ENCODE measurements at places on chromosomes 4 and X.

DNA sequence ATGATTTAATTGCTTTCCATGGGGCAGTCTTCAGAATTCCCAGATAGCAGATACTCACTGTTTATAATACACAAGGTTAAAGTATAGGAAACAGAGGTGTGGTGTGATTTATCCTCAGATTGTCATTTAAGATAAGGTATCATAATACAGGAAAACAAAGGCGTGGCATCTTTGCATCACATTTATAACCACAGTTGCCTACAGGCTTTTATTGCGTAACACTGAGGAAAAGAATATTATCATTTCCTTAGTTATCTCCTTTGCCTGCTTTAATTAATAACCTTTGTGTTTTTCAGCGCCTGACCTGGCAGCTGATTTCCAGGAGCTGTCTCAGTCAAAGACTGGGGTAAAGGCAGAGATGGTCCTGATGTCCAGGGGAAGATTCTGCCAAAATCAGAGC is 68.8 kb downstream of the SSX7 start:
- DNase-seq = no peak

DNA sequence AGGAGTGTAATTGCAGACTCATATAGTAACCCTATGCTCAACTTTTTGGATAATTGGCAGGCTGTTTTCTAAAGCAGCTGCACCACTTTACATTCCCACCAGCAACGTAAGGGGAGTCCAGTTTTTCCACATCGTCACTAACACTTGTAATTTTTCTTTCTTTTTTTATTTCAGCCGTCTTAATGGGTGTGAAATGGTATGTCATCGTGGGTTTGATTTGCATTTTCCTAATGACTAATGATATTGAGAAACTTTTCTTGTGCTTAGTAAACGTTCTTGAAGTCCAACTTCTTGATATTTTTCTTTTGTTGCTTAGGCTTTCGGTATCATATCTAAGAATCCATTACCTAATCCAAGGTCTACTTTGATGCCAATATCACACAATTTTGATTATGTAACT is 95.3 kb upstream of the IL1RAPL1 start:
- DNase-seq = no peak

DNA sequence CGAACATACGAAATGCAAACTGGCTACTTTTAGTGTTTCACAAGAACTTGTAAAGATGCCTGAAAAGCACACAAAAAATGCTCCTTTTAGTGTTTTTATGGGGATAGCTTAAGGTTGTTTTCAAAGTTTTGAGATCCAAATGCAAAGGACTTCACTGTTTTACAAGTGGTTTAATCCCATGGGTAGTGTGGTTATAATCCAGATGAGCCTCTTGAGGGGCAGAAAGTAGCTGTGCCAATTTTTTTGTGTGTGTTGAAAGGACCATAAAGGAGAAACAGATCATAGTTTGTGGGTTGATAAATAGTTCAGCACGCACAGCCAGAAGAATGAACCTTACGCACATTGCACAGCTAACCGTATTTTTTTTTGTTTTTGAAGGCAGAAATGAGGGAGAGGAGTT is 126.9 kb upstream of the GIMD1 start:
- DNase-seq = no peak

DNA sequence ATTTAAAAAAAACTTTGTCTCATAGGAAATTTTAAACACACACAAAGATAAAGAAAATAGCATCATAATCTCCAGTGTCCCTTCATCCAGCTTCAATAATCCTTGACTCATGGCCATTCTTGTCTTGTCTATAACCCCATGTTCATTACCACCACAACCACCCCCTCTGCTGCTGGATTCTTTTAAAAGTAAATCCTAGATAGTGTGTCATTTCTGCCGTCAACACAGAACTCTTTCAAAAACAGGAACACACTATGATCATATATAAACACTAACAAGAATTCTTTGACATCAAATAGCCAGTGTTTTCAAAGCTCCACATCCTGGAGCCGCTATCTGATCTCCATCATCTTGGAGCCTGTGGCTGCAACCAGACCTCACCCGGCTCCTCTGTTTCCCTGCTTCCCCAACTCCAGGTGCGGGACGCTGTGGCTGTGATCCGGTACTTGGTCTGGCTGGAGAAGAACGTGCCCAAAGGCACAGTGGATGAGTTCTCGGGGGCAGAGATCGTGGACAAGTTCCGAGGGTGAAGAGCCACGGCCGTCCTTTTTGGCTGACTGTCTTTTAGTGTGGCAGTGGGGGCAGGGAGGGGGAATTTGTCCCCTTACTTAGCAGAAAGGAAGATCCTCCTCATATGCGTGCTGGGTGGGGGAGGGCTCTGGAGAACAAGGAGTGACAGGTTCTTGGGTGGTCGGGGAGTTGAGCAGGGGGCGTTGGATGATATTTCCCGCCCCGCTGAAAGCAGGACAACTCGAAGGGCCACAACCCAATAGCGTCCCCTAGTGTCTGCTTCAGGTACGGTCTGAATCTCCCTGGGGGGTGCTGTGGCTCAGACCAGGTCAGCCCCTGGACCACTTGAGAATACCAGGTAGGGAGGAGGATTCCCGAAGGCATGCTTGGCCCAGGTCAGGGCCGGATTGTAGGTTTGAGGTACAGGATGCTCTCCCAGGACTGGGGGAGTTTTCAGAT is 15.6 kb downstream of the XPNPEP2 start:
- DNase-seq = no peak

GRCh38 chrX:15816886-15817285 is 26.6 kb downstream of the ZRSR2 start:
- no peak for DNase-seq

DNA sequence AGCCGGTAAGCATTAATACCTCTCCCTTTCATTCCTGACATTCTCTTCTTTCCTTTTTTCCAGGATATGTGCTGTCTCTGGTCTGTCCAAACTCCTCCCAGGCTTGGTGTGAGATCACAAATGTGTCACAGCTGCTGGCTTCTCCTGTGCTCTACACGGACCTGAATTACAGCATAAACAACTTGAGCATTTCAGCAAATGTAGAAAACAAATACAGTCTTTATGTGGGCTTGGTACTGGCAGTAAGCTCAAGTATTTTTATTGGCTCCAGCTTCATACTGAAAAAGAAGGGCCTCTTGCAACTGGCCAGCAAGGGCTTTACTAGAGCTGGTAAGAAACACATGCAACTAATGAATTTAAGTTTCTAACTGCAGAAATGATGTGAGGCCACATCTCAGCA is 8.4 kb downstream of the NIPAL1 start:
- no peak for DNase-seq

DNA sequence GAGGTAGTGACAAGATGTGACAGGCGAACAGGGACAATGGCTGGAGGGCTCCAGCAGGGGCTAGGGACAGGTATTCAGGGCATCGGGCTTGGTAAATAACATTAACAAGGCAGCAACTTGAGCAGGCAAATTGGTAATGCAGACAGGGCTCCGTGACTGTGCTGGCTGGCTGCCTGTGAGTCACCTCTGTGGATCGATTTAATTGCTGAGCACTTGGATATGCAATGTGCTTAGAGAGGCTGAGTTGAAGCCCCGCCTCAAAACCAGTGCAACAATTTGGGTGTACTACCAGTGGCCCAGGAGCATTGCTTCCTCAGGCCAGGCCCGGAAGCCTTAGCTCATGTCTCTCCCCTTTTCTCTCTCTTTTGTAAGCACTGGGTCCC is 19.5 kb downstream of the CNGA2 start:
- no peak for DNase-seq

GRCh38 chrX:125765347-125765746 is 400.7 kb downstream of the DCAF12L2 start:
- no peak for DNase-seq

DNA sequence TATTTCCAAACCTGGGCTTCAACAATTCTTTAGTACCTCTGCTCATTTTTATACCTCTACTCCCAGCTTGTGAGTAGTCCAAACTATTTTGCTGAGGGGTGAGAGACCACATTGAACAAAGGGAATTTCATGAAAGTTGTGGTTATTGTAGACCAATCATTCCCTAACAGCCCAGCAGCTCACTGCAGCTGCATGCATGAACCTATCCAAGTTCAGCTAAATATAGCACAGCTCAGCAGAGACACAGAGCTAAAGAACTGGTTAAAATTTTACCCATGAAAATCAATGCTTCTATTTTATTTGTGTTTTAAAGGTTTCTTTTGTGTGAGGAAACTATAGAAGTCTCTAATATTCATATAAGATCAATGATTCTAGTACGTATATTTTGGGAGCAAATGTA is 82.7 kb downstream of the TECRL start:
- DNase-seq = no peak

DNA sequence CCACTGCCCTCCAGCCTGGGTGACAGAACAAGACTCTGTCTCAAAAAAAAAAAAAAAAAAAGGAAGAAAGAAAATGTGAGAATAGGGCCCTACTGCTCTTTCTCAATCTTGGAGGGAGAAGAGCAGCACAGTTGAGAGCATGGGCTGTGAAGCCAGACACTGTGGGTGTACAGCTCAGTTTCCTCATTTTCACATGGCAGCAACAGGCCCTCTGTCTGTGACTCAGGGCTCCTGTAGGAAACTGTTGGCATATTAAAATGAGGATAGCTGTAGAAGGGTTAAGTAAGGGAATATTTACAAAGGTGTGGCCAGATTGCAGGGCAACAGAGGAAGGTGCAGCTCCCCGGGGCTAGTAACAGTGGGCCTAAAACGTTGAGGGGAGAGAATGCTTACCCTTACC is 3.4 kb downstream of the AKAP14 start:
- no peak for DNase-seq

GRCh38 chr4:13641084-13641483 is 13.6 kb upstream of the BOD1L1 start:
- no peak for DNase-seq

All from left ventricle myocardium inferior (tissue), 1 donor.